ENCODE measurements at places on chromosomes 6 and 20.
A peak's percentile ranks its signal among the peaks of the same experiment; 100 is the strongest.

GRCh38 chr6:116564921-116565872 is 6.1 kb upstream of the RWDD1 start:
- DNase-seq = no peak

- no peak for DNase-seq
These were observed 49.0 kb upstream of the VSTM2L start for GRCh38 chr20:37853823-37854375.

DNA sequence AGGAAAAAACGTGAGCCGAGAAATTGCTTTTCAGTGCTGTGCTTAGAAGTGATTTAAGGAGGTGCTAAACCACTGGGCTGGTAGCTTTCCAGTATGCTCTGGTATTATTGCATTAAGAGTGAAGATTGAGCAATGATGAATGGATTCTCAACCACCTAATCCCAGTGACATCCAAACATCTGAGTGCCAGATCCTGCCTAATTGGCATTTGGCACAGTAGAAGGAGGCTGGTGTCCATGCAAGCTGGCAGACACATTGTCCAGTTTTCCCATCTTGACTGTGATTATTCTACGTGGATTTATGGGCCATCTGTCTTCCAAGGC is 398.0 kb upstream of the PLCB4 start:
- DNase-seq = no peak

GRCh38 chr6:30763155-30763617 is 18.8 kb upstream of the IER3 start:
- no peak for DNase-seq

GRCh38 chr6:110880651-110881050 is 6.1 kb downstream of the AMD1 start:
- no peak for DNase-seq

DNA sequence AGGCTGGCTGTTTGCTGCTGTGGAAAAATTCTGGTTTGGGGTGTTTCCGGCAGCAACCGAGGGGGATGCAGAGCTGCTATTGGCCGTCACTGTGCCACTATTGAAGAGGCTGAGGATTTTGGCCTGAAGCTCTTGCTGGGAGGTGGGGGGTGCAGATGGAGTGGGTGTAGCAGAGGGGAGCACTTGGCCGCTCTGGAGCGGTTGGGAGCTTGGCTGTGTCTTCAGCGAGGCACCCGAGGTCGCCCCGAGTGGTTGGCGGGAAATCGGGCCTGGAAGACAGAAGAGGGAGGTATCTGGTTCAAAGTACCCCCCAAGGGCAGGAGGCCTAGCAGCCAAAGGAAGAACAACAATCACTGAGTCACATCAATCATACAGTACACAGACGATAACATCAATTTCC is 27.1 kb downstream of the NCOA5 start:
- DNase-seq = no peak

- DNase-seq = peak; percentile 51
These were observed 837 bp upstream of the OSER1 start for GRCh38 chr20:44211177-44212039.

All from putamen (tissue), 1 donor.